Stimulated activated CD8-positive, alpha-beta memory T cell treated with anti-CD3 and anti-CD28 coated beads, Interleukin-12 subunit alpha, Interleukin-12 subunit beta, amount 100 ng/mL, for 1 hour (primary cell): ENCODE measurements at places on chromosomes 13 and 19.

- DNase-seq = no peak
Observed at GRCh38 chr13:28049880-28050875, 50.2 kb downstream of the FLT3 start.

- no peak for DNase-seq
Observed at GRCh38 chr13:75308222-75308621, 173.7 kb downstream of the TBC1D4 start.

DNA sequence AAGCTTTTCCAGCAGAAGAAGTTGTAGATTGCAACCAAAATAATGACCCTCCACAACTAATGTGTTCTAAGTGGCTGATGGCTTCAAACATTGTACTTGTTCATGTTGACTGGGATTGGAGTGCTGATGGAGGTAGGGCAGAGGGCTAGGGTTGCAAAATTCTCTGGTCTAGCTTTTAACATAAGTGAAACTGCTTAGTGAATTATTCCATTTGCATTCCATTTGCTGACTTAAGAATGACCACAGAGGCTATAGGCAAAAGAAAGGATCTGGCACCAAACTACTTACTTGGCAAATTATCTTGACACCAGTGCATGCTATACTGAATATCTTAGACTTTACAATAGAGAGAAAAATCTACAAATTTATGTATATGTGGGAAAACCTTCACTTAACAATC, 287.0 kb downstream of the FGF9 start:
- DNase-seq = no peak

- no peak for DNase-seq
Observed at GRCh38 chr13:80339912-80340650, 845 bp downstream of the SPRY2 start.
